Upper lobe of right lung (tissue), 1 donor: ENCODE measurements at places on chromosomes 1 and 21. TPM values are rescaled to one million over a fixed set of nuclear protein-coding genes. Genes with fewer than 3 reads are reported as not detected.
A peak's percentile ranks its signal among the peaks of the same experiment; 100 is the strongest.

Gene VSIG8
- total RNA-seq: not detected

Gene OR2T34
- not detected for total RNA-seq

Gene GABRD
- total RNA-seq: 2.9 TPM

Gene C4BPB
- 6.6 TPM for total RNA-seq

- DNase-seq: no peak
Measured at GRCh38 chr1:43552059-43552742, 21.5 kb downstream of the PTPRF start.

DNA sequence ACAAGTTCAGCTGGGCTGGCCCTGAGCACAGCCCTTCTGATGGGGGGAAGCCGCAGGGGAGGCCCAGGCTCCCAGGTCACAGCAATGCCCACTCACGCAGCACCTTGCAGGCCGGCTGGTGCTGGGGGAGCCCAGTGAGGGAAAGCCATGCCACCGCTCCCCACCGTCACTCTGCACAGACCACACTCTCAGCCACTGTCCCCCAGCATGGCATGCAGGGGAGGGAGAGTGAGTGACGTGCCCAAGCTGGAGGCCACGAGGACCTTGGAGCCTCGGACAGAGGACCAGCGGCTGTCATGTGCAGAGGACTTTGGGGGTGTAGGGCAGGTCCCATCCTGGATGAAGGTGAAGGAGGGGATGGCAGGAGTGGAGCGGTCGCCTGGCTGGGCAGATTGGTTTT is 25.1 kb downstream of the SLC45A1 start:
- DNase-seq: no peak

DNA sequence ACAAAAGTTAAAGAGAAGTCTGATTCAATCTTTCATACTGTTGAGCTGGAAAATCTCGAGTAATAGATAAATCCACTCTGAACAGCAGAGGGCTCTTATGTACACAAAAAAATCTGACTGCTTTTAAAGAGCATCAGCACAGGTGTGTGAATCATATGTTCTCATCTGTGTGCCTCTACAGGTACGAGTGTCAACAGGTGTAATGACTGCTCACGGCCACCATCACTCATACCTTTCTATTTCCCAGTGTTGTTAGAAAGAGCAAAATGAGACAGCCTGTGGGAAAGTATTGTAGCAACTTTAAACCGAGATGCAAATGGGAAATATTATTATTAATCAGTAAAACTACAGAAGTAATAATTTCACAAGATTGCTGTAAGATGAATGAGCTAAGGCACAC is 49.0 kb upstream of the SCAF4 start:
- DNase-seq: no peak

DNA sequence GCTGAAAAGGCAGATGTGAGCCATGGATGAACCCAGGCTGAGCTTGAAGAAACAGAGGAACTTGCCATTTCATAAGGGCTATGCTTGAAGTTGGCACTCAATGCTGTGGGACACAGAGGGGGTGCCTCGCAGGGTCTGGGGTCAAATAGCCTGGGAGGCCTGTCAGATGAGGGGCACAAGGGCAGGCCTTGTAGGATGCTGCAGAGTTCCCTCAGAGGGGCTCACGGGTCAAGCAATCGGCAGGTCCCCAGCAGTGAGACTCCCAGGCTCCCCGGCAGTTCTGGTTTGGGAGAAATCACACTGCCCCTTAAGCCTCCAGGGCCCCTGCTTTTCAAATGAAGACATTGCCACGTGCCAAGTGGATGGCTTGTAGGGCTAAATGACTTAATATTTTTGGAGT is 116.7 kb upstream of the GRIK3 start:
- no peak for DNase-seq

GRCh38 chr1:243421784-243422183 is 165.9 kb downstream of the SDCCAG8 start:
- DNase-seq: no peak

DNA sequence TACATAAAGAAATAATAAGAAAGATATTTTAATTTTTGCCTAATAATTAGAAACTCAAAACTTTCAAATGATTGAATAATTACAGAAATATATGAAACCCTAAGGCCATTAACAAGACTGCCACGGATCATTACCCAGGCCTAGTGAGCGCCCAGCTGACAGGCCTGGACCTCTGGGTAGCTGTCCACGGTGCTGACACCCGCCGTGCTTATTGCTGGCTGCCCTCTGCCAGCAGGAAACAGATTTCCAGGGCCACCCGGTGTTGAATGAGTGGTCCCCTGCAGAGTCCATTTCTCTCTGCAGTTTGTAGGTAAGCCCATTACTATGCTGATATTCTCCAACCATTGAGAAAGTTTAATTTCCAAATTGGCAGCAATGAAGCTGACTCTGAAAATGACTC is 254.4 kb upstream of the GJB5 start:
- peak; percentile 64 for DNase-seq
